Esophagus squamous epithelium (tissue), 5 donors: ENCODE measurements at places on chromosomes 7 and 10. TPM values are rescaled to one million over a fixed set of nuclear protein-coding genes. Genes with fewer than 3 reads are reported as not detected.

Gene SPDYE8
- not detected for total RNA-seq

Gene PRR15
- 1.3 TPM for total RNA-seq

Gene SH2D4B
- not detected for total RNA-seq

DNA sequence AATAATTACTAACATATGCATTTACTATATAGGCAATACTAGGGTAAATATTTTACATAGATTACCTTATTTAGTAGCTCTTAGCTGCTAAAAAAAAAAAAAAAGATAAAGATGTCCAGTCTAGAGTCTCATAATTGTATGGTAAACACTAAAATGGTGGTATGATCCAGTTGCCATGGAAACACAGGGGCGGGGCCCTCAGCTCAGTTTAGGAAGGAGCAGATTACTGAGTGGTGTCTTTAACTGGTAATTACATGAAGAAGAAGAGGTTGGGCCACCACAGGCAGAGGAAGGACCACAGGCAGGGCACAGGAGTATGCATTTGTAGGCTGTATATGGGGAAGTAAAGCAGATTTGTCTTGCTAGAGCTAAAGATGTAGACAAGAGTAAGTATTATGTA, 43.7 kb downstream of the ITGB8 start:
- H3K4me1 ChIP-seq, result no peaks in the 10 kb centered on the region
- H3K27ac ChIP-seq, result no peak overlapping the region
- no peak for DNase-seq
- H3K27me3 ChIP-seq, result no peaks in the 10 kb centered on the region
- no peaks in the 10 kb centered on the region for H3K36me3 ChIP-seq

GRCh38 chr7:75914169-75914654, 743 bp upstream of the POR start:
- DNase-seq, result no peak
- no peaks in the 10 kb centered on the region for H3K27me3 ChIP-seq
- peaks cover 44% of the 10 kb centered on the region for H3K4me1 ChIP-seq
- H3K4me3 ChIP-seq, result peak overlapping the region; percentile 99

DNA sequence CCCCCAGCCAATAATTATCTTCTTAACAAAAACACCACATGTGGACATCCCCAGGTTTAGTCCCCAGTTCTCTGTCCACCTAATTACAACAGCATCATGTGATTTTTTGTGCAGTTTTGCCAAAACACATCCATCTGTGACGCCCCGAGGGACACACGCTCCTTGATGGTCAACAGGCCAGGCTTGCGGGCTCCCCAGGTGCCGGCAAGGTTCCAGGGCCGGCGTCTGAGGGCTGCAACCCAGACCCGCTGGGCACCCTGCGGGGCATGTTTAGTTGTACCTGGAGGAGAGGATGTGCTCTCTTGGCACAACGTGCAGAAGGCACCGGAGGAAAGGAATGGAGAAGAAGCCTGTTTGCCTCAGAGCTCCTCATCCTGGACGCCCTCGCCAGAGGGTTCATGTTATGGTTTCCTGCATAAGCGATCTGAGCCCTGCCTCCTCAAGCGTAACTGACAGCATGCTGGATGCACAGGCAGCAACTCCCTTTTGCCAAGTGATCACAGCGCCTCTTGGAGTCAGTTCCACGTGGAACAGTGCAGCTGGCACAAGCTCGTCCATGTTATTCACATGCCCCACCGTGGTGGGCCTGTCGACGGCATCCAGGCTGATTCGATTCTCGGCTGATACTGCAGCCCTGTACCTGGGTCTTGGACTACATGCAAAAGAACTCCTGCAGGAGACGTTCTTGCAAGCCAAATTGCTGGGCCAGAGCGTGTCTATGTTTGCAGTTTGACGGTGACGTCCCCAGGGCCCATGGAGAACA, 41.6 kb downstream of the JAKMIP3 start:
- DNase-seq, result no peak
- H3K4me1 ChIP-seq, result no peaks in the 10 kb centered on the region
- no peaks in the 10 kb centered on the region for H3K27me3 ChIP-seq
- H3K4me3 ChIP-seq, result no peak overlapping the region

GRCh38 chr7:45660901-45661211, 86.7 kb downstream of the ADCY1 start:
- H3K4me3 ChIP-seq, result no peak overlapping the region
- DNase-seq, result no peak
- H3K36me3 ChIP-seq, result no peaks in the 10 kb centered on the region
- H3K27ac ChIP-seq, result no peak overlapping the region
- H3K4me1 ChIP-seq, result no peaks in the 10 kb centered on the region

- no peak for DNase-seq
- no peak overlapping the region for H3K27ac ChIP-seq
- H3K27me3 ChIP-seq, result no peaks in the 10 kb centered on the region
- H3K4me1 ChIP-seq, result no peaks in the 10 kb centered on the region
Observed at GRCh38 chr7:51013861-51014511, 231.3 kb upstream of the GRB10 start.
